ENCODE measurements at places on chromosomes 13 and 19.
A peak's percentile ranks its signal among the peaks of the same experiment; 100 is the strongest.

DNA sequence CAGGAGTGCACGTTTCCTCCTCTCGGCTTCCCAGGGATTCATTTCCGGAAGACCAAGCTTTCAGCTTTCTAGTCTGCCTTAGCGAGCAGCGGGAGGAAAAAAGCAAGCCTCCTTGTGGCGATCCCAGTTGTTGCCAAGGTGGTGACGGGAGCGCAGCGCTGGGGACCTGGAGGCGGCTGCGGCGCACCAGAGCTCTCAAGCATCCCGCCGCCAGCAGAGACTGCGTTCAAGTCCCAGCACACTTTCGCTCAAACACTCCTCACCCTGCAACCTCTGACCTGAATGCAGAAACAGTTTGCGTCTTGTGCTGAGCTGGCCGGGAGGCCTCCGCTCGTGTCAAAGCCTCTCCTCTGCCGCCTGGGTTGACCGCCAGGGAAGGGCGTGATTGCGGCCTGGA, 4.9 kb downstream of the GSX1 start:
- no peak for DNase-seq

GRCh38 chr13:83816081-83816480, 66.2 kb downstream of the SLITRK1 start:
- no peak for DNase-seq

GRCh38 chr19:57441979-57442752, 7.0 kb downstream of the ZNF749 start:
- no peak for DNase-seq

- no peak for DNase-seq
Measured at GRCh38 chr19:51139299-51140014, 2.6 kb upstream of the SIGLEC7 start.

- DNase-seq: no peak
Measured at GRCh38 chr13:98930151-98930591, 47.7 kb downstream of the DOCK9 start.

GRCh38 chr13:85441975-85442374, 357.2 kb downstream of the SLITRK6 start:
- no peak for DNase-seq

DNA sequence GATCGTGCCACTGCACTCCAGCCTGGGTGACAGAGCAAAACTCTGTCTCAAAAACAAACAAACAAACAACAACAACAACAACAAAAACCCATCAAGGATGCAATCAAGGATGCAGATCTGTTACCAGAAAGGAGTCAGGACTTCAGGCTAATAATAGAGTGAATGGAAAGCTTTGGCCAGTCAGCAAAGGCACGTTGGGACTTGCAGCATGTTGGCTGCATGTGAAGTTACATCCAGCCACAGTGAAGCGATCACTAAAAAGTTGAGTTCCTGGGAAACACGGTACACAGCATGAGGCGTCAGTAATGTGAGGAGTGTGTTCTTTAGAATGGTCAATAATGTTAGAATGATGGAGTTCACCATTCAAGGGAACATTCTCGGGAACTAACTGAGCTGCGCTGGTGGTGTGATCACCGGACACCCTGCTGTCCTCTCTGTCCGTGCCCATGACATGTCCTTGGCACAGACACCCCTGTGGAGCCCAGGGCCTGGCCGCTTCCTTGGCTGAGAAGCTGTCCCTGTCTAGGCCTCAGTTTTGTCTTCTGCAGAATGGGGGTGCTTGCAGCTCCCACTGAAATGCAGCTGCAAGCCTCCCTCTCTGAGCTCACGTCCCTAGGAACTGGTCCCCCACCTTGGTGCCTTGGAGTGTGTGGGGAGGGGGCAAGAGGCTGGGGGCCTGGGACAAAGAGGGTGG, 2.3 kb upstream of the LGALS7B start:
- no peak for DNase-seq

- DNase-seq: no peak
Measured at GRCh38 chr13:97221046-97221445, 1.1 kb upstream of the MBNL2 start.

- no peak for DNase-seq
Measured at GRCh38 chr13:74597526-74597925, 463.3 kb upstream of the KLF12 start.

DNA sequence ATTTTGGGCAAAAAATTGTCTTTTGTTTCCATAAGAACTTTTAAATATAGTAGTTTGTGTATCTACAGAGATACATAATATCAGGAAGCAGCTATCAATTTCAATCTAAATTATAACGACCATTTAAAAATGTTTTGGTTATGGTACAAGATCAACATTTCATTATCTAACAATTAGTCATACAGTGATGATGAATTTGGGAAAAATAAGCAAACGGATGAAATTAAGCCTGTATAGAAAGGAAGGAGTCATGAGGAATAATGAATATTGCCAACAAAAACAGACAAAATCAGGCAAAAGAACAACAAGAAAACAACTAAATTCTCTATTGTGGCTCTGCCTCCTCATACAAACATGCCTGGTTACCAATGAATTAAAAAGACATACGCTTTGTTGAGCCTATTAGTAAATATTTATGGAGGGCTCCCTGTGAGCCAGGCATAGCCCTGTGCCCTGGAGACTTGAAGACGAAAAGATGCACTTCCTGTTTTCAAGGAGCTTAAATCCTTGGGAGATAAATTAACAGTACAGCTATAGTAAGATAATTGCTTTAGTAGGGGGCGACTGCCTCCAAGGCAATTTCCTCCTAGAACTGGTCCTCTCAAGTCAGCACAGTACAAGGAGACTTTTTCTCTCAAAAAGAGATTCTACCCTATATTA, 73.0 kb downstream of the NALCN start:
- no peak for DNase-seq

GRCh38 chr13:73335944-73336343, 277.1 kb downstream of the KLF5 start:
- DNase-seq: no peak

DNA sequence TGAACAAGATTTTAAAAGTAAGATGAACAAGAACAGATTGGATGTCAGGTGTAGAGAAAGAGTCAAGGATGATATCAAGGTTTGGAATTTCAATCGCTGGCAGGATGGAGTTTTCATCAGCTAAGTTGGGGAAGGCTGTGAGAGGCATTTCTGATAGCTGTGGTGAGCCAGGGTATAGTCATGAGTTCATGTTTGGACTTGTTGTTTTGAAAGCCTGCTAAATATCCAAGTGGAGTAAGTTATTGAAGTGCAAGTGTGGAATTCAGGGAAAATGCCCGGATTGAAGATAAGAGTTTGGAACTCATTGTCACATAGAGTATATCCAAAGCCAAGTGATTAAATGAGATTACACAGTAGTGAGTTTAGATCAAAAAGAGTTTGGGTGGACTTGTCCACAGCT, 11.0 kb upstream of the EPSTI1 start:
- no peak for DNase-seq

DNA sequence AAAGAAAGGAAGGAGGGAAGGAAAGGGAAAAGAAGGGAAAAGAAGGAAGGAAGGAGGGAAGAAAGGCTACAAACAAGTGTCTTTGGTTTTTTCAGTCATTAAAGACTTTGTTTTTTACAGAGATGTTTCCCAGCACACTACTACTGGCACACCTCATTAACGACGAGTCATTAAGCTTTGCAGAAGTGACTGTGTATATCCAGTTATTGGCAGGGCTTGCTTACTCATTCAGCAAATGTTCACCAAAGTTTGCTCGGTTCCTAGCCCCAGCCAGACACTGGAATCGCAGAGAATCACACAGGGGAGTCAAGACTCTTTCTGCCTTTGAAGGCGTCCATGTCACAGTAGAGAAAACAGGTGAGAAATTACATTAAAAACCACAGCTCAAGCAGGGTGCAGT, 4.3 kb downstream of the NLRP12 start:
- no peak for DNase-seq

DNA sequence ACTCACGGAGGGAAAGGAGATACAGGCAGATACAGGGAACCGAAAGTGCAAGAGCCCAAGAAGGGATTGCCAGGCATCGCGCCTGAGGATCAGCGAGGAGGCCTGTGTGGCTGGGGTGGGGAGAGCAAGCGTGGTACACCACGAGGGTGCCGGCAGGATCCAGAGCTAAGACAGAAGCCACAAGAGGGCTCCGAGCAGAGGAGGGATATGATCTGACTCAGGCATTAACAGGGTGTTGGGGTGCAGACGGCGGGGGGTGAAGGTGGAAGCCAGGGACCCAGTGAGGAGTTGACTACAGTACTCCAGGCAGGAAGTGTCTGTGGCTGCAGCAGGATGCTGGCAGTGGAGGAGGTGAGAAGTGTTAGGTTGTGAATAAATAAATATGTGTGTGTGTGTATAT, 5.4 kb upstream of the PPP1R37 start:
- DNase-seq: peak; percentile 58

DNA sequence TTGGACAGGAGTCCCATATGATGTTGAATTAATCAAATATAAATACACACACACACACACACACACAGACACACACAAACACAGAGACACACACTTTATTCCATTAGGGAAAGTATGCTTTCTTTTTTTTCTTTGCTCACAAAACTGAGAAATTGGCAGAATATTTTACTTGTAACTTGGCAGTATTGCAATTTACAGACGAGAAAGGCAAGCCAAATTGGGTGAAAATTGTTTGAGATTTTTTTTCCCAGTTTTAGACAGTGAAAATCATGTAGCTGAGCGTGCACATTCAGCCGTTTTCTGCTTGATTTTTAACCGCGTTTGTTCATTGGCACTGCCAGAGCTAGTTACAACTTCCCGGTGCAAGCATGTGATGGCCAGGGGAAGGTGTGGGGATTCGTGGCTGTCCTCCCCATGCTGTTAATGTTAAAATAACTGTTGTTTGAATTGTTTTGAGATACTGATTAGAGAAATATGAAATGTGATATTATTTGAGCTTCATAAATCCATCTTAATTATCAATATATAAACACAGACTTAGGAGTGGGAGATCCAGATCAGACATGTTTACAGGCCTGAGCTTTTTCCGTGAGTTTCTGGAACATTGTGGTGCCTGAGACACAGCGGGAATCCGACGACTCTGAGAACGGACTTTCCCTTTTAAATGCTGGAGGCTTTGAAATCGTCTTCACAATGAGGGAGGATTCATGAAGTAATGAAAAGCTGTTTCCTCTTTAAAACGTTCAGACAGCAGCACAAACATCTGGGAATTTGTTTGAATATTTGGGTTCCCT, 125.5 kb downstream of the KCNRG start:
- no peak for DNase-seq

GRCh38 chr19:4933528-4933927, 24.2 kb downstream of the UHRF1 start:
- no peak for DNase-seq

DNA sequence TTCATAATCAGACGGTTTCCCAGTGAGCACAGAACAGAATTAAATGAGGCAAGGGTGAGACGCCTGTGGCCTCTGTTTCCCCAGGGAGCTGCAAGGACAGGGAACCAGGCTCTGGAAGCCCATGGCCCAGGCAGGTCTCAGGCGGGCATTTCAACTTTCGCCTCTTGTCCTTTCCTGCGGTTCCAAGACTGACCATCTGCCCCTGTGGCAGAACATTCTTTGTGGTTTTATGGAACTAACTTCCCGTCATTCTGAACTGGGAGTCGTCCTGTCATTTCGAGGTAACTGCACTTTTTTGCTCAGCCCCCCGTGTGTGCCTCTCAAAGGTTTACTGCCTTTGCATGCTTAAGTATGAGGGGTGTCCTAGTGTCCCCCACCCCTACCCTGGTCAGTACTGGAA, 70.9 kb downstream of the KL start:
- no peak for DNase-seq

DNA sequence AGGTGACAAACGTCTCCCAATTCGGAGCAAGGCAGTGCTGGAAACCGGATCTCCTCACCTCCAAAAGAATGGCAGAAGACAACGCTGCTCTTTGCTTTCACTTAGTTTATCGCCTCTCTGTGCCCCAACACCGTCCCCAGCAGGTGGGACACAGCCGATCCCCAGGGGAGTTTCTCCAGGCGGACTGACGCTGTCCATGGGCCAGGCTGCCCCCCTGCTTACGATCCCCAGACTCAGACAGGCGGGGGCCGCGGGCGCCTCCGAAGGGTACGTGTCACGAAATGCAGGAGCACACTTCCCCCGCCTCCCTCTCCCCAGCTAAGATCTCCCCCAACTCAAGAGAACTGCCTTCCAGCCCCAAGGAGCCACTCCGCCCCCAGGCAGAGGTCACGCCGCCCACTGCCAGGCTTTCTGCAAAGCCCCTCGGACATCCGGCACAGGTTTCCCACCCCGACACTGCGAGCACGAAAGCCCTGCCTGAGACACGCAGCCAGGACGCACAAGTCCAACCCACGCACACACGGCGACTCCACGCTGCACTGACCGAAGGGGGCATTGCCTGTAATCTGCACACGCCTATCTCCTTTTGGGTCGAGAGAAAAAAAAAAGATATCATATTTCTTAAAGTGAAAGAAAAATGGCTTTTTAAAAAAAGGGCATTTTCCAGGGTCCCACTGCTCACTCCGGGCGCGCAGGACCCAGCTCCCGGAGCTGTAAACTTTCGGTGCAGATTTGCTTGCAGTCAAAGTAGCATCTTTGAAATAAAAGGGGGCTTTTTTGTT, 2.0 kb downstream of the SPRY2 start:
- DNase-seq: no peak

- no peak for DNase-seq
Measured at GRCh38 chr13:77529501-77529840, 6.0 kb upstream of the SCEL start.

- DNase-seq: no peak
Measured at GRCh38 chr19:2046046-2046907, 4.8 kb downstream of the MKNK2 start.

DNA sequence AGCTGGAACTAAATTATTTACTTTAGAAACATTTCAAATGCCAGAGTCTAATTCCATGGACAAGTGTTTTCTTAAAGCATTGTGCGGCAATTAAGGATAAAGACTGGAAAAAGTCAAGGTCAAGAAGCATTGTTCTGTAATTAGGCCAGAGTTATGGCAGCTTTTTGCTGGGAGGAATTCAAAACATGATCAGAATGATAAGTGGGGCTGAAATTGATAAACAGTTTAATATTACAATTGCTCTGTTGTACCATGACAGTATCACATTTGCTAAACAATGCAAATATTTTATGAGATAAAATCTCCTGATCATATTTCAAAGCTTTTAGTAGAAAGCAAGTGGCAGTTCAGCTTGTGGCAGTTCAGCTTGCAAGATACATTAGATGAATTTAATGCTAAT, 513.7 kb downstream of the GPC6 start:
- no peak for DNase-seq

DNA sequence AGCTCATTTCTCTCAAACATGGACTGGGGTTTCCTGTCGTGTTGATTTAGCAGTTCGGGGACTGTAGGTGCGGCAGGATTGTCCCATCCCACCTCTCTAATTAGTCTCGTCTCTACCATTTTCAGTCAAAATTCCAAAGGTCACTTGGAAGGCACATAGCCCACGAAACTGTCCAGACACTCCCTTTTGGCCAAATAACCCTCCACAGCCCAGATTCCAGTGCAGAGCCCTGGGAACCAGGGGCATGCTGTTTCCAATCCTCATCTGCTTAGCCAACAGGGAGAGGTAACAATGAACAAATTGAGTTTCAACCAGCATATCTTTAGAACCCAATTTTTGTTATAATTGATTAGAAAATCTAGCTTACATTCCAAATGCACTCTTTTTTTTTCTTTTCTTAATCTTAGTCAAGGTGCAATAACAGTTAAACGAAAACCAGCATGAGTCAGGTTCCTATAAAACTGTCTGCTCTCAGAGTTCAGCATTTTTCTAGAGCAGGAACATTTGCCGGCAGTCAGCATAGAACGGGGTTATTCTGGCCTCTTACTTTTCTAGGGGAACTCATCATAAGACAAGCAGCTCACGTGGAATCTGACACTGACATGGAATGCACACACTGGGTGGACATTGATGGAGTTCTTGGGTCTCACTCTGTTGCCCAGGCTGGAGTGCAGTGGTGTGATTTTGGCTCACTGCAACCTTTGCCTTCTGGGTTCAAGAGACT, 14.4 kb upstream of the CEBPA start:
- DNase-seq: no peak
